Neural crest cell (in vitro differentiated cells): ENCODE measurements at places on chromosomes 7 and 10. TPM values are rescaled to one million over a fixed set of nuclear protein-coding genes. Genes with fewer than 3 reads are reported as not detected.

DNA sequence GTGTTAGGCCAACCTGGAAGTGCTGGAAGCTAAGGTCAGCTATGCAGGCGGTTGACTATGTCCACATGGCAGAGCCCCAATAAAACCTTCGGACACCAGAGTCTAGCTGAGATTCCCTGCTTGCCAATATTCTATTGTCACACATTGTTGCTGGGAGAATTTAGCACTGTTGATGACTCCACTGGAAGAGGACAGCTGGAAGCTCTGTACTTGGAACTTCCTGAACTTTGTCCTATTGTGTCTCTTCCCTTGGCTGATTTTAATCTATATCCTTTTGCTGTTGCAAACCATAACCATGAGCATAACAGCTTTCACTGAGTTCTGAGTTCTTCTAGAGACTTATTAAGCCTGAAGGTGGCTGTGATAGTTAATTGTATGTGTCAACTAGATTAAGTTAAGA, 12.0 kb downstream of the XRCC2 start:
- peaks cover 4% of the 10 kb centered on the region for H3K4me1 ChIP-seq
- H3K27ac ChIP-seq = no peak overlapping the region
- no peak overlapping the region for H3K4me3 ChIP-seq
- DNase-seq = no peak
- no peaks in the 10 kb centered on the region for H3K27me3 ChIP-seq

Gene TNRC18
- total RNA-seq = 68.0 and 69.8 TPM in 2 replicates

- H3K4me3 ChIP-seq = no peak overlapping the region
- no peak for DNase-seq
- H3K36me3 ChIP-seq = no peaks in the 10 kb centered on the region
- H3K4me1 ChIP-seq = no peaks in the 10 kb centered on the region
Measured at GRCh38 chr10:19730167-19730906, 85.9 kb upstream of the PLXDC2 start.

GRCh38 chr7:114973147-114973546, 51.3 kb downstream of the MDFIC start:
- H3K4me3 ChIP-seq = no peak overlapping the region
- no peaks in the 10 kb centered on the region for H3K36me3 ChIP-seq
- peaks cover 5% of the 10 kb centered on the region for H3K4me1 ChIP-seq
- no peak for DNase-seq

Gene LIPK
- total RNA-seq = not detected in 2 replicates

GRCh38 chr7:132116369-132116768, 459.9 kb downstream of the PLXNA4 start:
- no peaks in the 10 kb centered on the region for H3K27me3 ChIP-seq
- H3K4me3 ChIP-seq = no peak overlapping the region
- H3K27ac ChIP-seq = no peak overlapping the region
- H3K36me3 ChIP-seq = no peaks in the 10 kb centered on the region

Gene POLR3A
- total RNA-seq = 28.9 and 31.4 TPM in 2 replicates

GRCh38 chr10:77228559-77228958, 409.0 kb downstream of the KCNMA1 start:
- no peaks in the 10 kb centered on the region for H3K36me3 ChIP-seq
- H3K4me1 ChIP-seq = peaks cover 10% of the 10 kb centered on the region
- H3K27ac ChIP-seq = no peak overlapping the region
- peaks cover 5% of the 10 kb centered on the region for H3K27me3 ChIP-seq
- no peak for DNase-seq

GRCh38 chr10:86007171-86007570, 359.4 kb downstream of the GRID1 start:
- no peaks in the 10 kb centered on the region for H3K4me1 ChIP-seq
- H3K27ac ChIP-seq = no peak overlapping the region
- no peak for DNase-seq
- no peaks in the 10 kb centered on the region for H3K36me3 ChIP-seq

Gene R3HCC1L
- 18.4 and 20.4 TPM in 2 replicates for total RNA-seq

DNA sequence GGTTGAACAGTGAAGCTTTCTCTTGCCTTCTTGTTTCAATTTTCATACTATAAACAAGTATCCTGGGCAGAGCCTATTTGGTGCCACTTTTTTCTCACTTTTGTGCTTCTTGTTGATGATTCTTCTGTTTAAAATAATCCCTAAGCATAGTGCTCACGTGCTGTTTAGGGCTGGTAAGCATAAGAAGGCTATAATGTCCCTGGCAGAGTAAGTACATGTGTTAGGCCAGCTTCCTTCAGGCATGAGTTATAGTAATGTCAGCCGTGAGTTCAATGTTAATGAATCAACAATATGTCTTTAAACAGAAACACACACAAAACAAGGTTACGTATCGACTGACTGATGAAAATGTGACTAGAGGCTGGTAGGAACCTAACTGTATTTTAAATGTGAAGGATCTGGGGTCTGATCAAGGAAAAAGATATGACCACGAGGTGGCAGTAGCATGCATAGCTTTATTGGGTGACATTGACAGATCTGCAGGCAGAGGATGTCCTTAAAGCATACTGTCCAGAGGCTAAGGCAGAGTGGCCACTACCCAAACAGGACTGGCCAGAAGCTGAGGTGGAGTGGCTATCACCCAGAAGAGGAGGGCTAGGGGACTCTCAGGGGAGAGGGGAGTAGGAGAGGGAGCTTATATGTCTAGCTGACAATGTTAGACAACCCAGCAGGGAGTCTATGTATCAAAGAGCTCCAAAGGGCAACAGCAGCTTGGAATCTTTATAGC, 113.7 kb downstream of the BRAF start:
- H3K36me3 ChIP-seq = no peaks in the 10 kb centered on the region
- H3K27me3 ChIP-seq = no peaks in the 10 kb centered on the region
- peak; percentile 73 for DNase-seq
- H3K4me1 ChIP-seq = peaks cover 5% of the 10 kb centered on the region
- H3K4me3 ChIP-seq = no peak overlapping the region
- H3K27ac ChIP-seq = no peak overlapping the region

DNA sequence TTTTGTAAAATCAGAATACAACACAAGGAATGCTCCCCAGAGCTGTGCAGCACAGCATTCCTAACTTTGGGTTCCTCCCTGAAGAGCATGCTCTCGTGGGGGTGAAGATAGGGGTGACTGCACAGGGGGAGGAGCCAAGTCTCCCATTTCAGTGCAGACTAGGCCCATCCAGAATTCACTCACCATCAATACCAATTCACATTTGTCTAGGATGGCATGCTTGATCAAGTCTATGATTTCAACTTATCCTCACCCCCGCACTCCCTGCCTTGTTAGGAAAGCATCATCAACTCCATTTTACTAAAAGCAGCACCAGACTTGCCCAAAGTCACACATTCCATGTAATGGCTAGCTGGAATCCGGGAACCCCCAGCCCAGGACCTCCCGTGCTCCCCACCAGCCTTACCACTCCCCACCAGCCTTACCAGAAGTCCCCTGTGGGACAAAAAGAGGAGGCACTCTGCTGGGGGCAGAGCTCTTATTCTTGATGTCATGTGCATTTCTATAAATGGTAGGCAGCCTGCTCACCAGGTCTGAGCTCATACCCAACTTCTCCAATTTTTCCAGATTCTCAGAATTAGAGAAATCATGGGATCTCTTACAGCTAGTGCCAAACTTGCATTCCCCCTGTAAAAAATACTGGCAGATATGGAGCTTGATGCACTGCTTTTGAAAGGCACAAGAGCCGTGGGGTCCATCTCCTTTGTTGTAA, 6.2 kb downstream of the PARP12 start:
- H3K4me3 ChIP-seq = no peak overlapping the region
- DNase-seq = no peak
- no peaks in the 10 kb centered on the region for H3K36me3 ChIP-seq
- H3K27me3 ChIP-seq = peaks cover 28% of the 10 kb centered on the region
- H3K4me1 ChIP-seq = no peaks in the 10 kb centered on the region
- H3K27ac ChIP-seq = no peak overlapping the region

Gene H2BK1
- not detected in 2 replicates for total RNA-seq

GRCh38 chr10:119737823-119738222, 12.0 kb downstream of the INPP5F start:
- H3K4me3 ChIP-seq = peak overlapping the region; percentile 44
- DNase-seq = no peak
- H3K27ac ChIP-seq = peak overlapping the region; percentile 83
- peaks cover 45% of the 10 kb centered on the region for H3K4me1 ChIP-seq
- no peaks in the 10 kb centered on the region for H3K27me3 ChIP-seq
- H3K36me3 ChIP-seq = no peaks in the 10 kb centered on the region

Gene TMEM176B
- total RNA-seq = 2.2 and 3.1 TPM in 2 replicates

GRCh38 chr10:36381748-36382147, 739.7 kb upstream of the FZD8 start:
- no peak overlapping the region for H3K4me3 ChIP-seq
- H3K36me3 ChIP-seq = no peaks in the 10 kb centered on the region
- no peak for DNase-seq
- H3K4me1 ChIP-seq = no peaks in the 10 kb centered on the region
- no peak overlapping the region for H3K27ac ChIP-seq

DNA sequence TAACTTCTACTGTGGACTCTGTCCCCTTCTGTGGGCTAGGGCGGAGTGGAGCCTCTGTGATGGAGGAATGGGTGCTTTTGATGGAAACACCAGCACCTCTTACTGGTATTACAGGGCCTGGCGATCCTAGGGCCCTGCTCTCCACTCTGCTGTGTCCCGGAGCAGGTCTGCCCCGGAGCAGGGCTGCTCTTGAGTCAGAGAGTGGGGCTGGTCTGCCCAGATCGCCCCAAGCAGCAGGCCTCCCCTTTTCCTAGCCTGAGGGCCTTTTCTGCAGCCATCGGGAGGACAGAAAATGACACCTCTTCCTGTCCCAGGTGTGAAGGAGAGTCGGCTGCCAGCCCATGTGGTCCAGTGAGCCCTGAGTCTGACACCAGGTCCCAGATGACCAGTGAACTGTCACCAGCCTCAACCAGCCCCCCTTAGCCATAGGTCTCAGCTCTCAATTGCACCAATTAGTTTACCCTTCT, 1.4 kb downstream of the ZNF282 start:
- H3K27ac ChIP-seq = peak overlapping the region; percentile 67
- DNase-seq = no peak

DNA sequence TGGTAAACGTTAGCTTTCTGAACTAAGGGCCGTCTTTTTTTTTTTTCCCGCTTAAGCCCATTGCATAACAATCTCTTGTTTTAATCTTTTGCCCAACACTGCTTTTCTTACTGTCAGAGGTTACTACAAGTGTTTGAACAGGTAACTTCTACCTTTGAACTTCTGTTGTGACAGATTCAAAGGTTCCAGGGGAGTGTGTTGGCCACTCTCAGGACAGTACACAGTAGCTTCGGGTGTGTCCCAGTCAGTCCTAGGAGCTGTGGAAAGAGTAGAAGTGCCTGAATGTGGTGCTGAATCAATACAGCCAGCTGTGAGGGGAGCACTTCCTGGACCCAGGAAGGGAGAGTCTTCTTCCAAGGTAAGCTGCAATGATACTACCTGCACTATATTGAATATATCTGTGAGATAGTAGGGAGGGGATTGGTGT, at the start of gene ACSL5:
TSS of gene ACSL5 (plus strand) at position 205 of the 427 bp plus-strand sequence. CDS start 20,831 bp downstream, outside the sequence.
- peaks cover 11% of the 10 kb centered on the region for H3K4me1 ChIP-seq
- H3K4me3 ChIP-seq = no peak within 1 kb of the TSS
- no peak within 1 kb of the TSS for H3K27ac ChIP-seq
- DNase-seq = no peak
- H3K27me3 ChIP-seq = no peaks in the 10 kb centered on the region

Gene MMD2
- 0.25 TPM in 1 of 2 replicates, not detected in the other for total RNA-seq

GRCh38 chr7:77330169-77330882, 85.8 kb downstream of the GSAP start:
- H3K27ac ChIP-seq = no peak overlapping the region
- no peaks in the 10 kb centered on the region for H3K36me3 ChIP-seq
- no peak overlapping the region for H3K4me3 ChIP-seq
- H3K27me3 ChIP-seq = no peaks in the 10 kb centered on the region

Gene SH2B2
- 13.3 and 16.4 TPM in 2 replicates for total RNA-seq

DNA sequence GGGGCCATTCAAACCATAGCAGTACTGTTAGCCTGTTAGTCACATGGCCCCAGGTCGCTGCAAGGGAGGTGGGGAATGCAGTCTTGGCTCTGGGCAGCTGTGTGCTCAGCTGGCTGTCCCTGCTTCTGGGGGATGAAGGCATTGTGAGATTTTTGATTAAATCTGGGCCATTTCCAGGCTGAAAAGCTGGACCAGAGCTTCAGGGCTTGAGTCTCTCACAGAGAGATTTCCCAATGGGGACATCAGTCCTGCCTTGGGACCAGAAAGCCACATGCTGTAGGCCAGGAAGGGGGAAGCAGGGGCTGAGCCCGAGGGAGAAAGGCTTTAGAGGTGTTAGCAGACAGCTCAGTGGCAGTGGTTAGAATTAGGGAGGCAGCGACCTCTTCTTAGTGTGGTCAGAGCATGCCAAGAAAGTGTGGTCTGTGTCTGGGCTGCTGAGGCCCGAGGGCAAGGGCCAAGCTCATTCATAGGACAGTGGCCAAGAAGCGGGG, 33.6 kb downstream of the PALD1 start:
- DNase-seq = no peak
- H3K27me3 ChIP-seq = no peaks in the 10 kb centered on the region
- peaks cover 42% of the 10 kb centered on the region for H3K4me1 ChIP-seq
- H3K27ac ChIP-seq = peak overlapping the region; percentile 93
- H3K36me3 ChIP-seq = no peaks in the 10 kb centered on the region
